ENCODE measurements at places on chromosomes 6 and 20.

DNA sequence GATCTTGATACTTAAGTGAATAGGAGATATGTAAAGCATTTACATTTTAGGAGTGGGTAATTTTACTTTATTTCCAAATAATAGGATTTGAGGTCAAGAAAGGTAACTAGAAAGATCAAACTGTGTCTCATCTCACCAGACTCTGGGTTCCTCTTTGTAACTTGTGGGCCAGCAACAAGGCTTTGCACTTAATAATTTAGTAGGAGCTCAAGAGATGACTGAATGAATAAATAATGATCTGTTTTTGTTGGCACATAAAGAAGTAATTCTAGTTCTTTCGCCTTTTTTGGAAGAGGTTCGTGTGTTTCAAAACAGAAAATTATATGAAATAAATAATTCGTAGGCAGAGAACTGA, 67.4 kb upstream of the FABP7 start:
- DNase-seq: no peak

GRCh38 chr6:37376078-37376743, 22.4 kb downstream of the RNF8 start:
- no peak for DNase-seq

GRCh38 chr6:50819466-50819903, 814 bp downstream of the TFAP2B start:
- no peak for DNase-seq

- no peak for DNase-seq
These were observed 147.2 kb downstream of the SYCP2 start for GRCh38 chr20:59785986-59786795.

- no peak for DNase-seq
These were observed 236.9 kb downstream of the CD109 start for GRCh38 chr6:73932866-73933265.

GRCh38 chr6:111864138-111865048, 8.9 kb downstream of the FYN start:
- no peak for DNase-seq

GRCh38 chr6:21846541-21847451, 253.2 kb downstream of the SOX4 start:
- DNase-seq: no peak

- DNase-seq: peak; percentile 43
These were observed 284.2 kb upstream of the SGK1 start for GRCh38 chr6:134602123-134602522.

DNA sequence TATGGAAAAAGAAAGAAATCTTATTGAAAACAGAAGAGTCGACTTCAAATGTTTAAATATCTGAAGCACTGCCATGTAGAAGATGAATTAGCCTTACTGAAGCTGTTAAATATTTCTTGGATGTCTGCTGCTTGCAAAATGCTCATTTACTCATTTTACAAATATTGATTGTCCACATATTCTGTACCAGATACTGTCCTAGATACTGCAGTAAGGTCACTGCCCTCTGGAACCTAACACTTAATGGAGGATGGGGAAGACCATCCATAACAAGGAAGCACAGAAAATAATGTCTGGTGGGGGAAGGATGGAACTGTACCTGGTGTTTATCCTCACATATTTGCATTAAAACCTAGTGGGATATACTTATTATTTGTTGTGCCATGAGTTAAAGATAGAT, 99.0 kb downstream of the RCAN2 start:
- no peak for DNase-seq

DNA sequence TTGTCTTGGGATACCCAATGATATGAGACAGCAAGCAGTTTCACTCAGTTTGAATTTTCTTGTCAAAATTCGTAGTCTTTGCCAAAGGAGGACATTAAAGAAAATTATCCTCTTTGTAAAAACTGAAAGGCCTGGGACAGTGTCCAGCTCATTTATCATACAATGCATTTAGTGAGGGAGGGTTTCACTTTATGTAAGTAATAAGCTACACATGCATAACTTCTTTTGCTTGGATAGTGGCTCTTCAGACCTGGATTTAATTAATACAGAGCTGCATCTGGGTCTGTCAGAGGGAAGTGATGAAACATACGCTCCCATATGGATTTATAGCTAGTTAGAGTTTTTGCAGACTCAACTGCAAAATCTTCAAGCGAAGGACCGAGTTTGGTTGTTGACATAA, 175.6 kb downstream of the PHACTR1 start:
- no peak for DNase-seq

DNA sequence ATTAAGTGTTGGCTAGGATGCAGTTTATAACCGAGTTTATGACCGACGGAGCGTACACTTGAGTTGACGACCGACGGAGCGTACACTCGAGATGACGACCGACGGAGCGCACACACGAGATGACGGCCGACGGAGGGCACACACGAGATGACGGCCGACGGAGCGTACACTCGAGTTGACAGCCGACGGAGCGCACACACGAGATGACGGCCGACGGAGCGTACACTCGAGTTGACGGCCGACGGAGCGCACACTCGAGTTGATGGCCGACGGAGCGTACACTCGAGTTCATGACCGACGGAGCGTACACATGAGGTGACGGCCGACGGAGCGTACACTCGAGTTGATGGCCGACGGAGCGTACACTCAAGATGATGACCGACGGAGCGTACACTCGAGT, 119.8 kb downstream of the HUS1B start:
- no peak for DNase-seq

- DNase-seq: no peak
These were observed 705.5 kb upstream of the MAN1A1 start for GRCh38 chr6:120055071-120055470.

GRCh38 chr6:162525181-162525580, 202.4 kb downstream of the PRKN start:
- DNase-seq: no peak

DNA sequence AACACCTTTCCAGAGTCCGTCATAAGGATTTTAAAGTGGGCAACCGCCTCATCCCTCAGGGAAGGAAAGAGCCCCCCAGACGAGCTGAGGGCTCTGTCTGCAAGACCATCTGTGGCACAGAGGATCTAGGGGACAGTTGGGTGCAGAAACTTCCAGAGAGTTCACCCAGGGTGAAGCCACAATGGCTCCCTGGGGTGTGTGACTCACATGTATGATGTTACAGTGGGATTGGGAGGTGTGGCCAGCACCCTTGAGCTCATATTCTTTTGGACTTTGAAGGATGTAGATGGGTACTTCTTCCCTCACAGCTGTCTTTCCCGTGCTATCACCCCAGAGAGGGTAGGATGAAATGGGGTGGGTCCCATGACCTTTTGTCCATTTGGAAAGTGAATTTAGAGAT, 95.5 kb downstream of the NCR2 start:
- no peak for DNase-seq

- DNase-seq: peak; percentile 79
These were observed 6.4 kb downstream of the CFB start for GRCh38 chr6:31952140-31952805.

DNA sequence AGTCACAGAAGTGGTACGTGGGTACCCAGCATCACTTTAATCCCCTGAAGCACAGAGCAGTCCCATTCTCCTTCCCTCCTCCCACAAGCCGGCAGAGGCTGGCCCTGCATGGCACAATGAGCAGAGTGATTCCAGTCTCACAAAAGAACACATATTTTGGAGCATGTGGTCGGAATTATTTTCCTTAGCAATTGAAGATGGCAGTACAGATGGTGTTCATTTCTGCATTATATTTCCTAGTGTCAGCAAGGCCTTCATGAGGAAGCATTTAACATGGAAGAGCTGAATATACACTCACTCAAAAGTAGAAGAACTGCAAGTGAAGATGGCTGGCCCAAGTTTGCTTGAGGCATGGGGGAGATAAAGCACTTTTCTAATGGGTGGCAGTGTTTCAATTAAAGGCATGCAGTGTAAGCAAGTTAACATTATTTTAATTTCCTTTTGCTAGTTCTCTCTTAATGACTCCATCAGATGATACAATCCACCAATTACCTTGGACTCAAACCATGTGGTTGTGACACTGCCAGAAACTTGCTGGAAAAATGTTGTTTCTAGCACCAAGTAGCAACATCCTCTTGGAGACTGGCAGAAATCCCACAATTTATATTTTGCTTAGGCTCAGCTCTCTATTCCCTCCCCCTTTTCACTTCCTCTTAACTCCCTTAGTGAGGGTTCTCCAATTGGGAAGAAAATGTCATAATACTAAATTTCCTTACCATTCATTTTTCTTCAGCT, 74.4 kb downstream of the ARHGAP18 start:
- no peak for DNase-seq

DNA sequence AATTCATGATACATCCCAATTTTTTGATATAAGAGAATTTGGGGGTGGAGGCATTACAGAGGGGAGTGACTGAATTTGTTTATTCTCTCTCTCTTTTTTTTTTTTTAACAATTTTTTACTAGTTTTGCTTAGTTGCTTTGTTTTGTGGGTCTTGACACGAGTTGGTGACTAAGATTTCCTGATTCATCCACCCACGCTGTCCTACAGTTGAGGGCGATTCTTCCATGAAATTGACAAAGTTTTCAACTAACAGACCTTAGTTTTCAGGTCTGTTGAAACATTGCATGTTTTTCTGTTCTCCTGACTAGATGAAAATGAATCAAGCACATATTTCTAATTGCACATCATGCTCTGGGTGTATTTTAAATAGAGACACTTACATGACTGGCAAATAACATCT, 613.8 kb downstream of the TFAP2B start:
- DNase-seq: no peak

DNA sequence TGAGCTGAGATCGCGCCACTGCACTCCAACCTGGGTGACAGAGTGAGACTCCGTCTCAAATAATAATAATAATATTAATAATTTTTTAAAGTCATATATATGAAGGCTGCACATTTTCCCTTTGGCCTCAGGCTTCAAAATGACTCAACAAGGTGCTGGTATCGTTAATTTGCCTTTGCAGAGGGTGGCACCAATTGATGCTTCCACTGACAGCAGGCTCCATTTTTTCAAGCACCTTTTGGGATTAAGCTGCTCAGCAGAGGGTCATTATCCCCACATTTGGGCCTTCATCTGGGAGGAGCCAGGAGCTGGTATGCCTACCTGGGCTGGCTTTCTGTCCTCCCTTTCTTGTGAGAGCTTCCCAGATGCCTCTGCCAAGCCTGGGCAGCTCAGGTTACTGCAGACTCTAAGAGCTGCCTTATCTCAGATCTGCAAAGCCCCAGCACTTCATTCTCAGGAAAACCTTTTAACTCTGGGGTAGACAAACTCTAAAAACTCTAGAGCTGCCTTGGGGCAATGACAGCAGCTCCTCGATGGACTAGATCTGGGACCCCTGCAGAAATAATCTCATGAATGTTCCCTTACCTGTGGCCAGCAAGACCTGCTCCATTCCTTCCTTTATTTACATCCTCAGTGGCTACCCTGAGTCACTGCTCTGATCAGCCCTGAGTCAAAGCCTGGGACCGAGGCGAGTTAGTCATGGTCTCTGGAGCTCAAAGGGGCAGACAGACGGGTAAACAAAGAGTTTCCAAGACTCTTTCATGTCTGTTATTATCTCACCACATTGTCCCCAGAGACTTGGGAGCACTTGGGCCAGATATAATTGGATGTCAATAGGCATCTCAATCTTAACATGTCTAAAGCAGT, 80.0 kb upstream of the EYA2 start:
- DNase-seq: no peak

- DNase-seq: no peak
These were observed 64.3 kb upstream of the PRSS16 start for GRCh38 chr6:27183060-27183832.

DNA sequence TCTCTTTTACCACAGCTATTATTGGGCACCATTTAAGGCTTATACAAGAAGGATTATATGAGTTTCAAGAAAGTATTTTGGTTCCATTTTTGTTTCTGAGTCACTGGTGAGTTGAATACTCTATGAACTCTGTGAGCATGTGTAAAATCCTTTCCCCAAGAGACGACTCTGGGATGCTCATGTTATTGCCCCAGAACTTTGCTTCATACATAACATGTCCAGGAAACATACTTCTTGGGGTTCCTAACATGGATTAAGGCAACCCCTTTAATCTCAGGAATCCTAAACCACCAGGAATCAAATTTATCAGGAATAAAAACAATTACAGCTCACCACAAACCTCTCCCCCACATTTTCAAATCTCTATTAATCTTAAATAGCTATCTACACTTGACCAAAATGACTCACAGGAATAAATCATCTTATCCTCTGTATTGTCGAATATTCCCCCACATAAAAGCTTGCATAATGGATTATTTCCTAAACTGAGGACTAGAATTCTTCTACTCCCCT, 117.5 kb upstream of the COL21A1 start:
- peak; percentile 31 for DNase-seq

GRCh38 chr6:158384671-158385110, 72.4 kb downstream of the TULP4 start:
- no peak for DNase-seq

DNA sequence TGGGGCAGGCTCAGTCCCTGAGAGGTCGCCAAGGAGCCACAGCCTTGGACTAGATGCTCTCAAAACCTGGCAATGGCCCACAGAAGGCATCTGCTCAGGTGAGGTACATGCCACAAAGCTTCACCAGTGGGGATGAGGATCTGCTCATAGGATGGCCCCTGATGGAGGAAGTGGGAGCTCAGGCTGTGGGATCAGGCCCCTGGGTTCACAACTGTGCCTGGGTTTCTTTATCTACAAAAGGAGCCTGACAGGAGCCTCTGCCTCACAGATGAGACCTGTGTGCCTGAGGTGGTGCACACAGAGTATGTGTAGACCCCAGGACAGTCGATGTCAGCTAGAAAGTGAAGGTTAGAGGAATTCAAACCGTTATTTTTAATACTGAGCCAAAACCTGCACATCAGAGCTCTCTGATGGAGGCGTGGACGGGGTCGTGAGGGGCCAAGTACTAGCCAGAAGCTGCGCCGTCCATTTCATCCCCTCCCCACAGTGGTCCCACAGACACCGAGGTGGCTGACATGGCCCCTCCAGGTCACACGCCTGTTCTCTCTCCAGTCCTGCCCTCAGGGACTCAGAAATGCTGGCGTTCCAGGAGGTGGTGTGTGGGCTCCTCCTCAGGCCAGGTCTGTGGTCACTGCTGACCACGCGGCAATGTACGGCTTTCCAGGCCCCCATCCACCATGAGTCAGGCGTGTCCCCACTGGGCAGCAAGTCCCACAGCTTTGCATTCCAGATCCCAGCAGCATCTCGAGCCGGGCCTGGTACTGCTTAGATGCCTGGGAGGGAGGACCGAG, 33.3 kb downstream of the NTSR1 start:
- no peak for DNase-seq

DNA sequence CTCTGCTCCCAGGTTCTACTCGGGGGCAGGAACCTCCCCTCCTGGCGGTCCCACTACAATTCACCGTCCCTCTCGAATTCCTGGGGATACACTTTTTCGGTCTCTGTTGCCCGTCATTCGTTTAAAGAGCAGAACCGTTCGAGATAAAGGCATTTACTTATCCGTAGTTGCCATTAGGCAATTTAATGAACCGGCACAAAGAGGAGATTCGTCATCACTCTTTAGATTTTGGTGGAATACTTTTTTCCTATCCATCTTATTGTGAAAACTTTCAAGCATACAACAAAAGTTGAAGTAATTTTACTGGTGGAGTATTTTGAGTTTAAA, 1.2 kb upstream of the CD24 start:
- peak; percentile 47 for DNase-seq

- DNase-seq: peak; percentile 61
These were observed 158.1 kb downstream of the DTNBP1 start for GRCh38 chr6:15504581-15505350.

- DNase-seq: peak; percentile 33
These were observed 15.7 kb downstream of the ADISSP start for GRCh38 chr20:3751675-3752385.

- DNase-seq: no peak
These were observed 10.8 kb downstream of the DLK2 start for GRCh38 chr6:43444582-43444981.

All from HT-29 (cell line).